ENCODE measurements at places on chromosomes 12 and 14.

- no peak for DNase-seq
Observed at GRCh38 chr12:99454539-99455172, 192.9 kb upstream of the GARIN6 start.

GRCh38 chr12:105713606-105714305, 383.3 kb downstream of the C12orf75 start:
- DNase-seq: no peak

- DNase-seq: no peak
Observed at GRCh38 chr14:22667881-22668280, 23.7 kb upstream of the OR6J1 start.

GRCh38 chr14:69439521-69440270, 41.2 kb downstream of the SLC39A9 start:
- DNase-seq: no peak

DNA sequence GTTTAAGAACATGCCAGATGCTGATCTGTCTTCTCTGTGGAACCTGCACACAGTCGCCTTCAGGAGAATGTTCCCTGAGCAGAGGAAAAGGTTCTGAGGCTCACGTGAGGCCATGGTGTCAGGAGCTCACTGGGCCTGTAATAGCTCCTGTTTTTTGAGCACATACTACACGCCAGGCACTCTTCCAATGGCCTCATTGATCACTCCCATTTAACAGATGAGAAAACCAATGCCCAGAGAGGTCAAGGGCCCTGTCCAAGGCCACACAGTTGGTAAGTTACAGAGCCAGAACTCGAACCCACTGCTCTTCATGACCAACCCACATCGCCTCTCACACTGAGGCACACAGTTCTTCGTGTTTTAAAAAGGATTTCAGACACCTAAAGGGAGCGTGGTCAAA, 7.3 kb upstream of the HHIPL1 start:
- no peak for DNase-seq

GRCh38 chr12:91964501-91964900, 181.1 kb downstream of the BTG1 start:
- DNase-seq: no peak

DNA sequence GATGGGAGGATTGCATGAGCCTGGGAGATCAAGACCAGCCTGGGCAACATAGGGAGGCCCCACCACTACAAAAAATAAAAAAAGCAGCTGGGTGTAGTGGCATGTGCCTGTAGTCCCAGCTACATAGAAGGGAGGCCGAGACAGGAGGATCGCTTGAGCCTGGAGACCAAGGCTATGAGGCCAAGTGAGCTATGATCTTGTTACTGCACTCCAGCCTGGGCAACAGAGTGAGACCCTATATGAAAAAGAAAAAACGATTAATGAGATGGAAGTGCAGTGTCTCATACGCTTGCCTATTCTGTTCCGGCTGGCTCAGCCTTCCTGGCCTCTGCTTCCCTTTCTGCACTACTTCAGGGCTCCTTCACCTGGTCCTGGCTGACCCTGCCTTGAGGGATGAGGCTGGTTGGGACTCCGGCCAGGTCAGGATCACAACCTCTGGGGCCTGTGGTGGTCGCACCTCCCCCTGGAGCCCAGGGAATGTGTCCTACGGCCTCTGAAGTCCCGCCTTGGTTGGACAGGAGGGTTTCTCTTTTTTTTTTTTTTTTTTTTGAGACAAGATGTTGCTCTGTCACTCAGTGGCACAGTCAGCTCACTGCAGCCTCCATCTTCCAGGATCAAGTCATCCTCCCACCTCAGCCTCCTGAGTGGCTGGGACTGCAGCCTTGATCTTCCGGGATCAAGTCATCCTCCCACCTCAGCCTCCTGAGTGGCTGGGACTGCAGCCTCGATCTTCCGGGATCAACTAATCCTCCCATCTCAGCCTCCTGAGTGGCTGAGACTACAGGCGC, 10.7 kb downstream of the TEDC1 start:
- no peak for DNase-seq

Data from muscle of back (tissue), 13 donors.